HuH-7.5 (cell line): ENCODE measurements at places on chromosomes 6 and 20.

GRCh38 chr6:126983779-126984178 lies 134.7 kb upstream of the RSPO3 start:
- DNase-seq: no peak

DNA sequence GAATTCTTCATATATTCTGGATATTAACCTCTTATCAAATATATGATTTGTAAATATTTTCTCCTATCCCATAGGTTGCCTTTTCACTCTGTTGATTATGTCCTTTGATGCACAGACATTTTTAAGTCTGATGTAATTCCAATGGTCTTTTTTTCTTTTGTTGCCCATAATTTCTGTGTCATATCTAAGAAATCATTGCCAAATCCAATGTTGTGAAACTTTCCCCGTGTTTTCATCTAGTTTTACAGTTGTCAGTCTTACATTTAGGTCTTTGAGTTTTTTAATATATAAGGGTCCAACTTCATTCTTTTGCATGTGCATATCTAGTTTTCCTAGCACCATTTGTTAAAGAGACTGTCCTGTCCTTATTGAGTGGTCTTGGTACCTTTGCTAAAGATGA lies 111.5 kb downstream of the SESN1 start:
- DNase-seq: no peak

DNA sequence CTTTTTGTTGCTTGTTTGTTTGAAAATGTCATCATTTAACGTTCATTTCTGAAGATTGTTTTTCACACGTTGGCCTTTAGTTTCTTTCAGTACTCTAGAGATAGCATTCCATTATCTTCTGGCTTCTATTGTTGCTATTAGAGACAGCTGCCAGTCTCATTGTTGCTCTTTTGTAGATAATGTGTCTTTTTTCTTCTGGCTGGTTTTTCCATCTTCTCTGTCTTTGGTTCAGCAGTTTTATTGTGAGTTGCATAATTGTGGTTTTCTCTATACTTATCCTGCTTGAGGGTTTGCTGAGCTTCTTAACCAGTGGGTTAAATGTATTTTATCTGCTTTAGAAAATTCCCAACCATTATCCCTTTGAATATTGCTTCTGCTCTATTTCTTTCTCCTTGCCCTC lies 23.2 kb upstream of the AIG1 start:
- DNase-seq: no peak

DNA sequence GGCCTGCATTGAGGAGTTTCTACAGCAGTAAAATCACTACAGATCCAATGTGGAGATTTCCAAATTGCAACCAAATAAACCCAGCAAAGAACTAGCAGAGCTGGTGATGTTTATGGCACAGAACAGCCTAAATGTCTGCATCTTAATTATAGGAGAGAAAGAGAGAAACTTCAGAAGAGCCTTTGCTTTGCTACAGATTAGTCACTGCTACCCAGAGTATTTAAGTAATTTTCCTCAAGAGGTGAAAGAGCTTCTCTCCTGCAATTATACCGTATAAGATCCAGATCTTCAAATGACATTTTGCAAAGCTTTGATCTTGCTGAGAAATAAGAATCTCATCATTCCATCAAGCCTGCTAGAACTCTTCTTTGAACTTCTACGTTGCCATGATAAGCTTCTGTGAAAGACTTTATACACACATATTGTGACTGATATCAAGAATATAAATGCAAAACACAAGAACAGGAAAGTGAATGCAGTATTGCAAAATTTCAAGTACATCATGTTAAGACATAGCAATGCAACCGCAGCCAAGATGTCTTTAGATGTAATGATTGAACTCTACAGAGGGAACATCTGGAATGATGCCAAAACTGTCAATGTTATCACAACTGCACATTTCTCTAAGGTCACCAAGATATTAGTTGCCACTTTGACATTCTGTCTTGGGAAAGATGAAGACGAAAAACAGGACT lies 48.0 kb downstream of the MKKS start:
- no peak for DNase-seq

DNA sequence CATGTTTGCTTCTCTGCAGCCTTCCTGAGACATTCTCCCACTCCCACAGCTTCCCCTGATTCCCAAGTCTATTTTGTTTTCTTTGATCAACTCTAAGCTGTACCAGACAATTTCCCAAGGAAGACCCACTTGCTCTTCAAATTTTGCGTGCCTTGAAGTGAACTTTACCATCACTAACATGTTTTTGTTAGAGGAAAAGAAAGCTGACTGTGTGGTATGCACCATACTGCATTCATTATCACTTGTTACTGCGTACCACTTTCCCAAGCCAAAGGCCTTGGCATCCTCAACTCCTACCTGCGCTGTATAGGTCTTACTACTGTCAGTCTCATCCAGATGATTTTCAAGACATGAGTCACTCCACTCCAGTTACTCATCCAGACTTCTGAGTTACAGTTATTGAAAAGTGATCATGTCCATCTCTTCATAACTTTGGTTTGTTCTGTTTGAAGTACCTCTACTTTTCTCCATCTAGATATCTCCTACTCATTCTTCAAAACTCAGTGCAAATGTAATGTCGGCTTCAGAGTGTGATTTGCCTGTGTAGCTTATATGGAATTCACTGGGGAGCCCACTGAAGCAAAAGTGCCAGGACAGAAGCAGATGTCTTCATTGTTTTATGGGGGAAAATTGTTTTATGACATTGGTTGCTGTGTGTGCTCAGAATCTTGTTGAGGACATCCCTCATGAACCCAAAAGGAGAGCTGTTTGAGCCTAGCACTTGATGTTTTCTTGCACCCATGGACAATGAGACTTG lies 5.2 kb downstream of the RPS12 start:
- no peak for DNase-seq

DNA sequence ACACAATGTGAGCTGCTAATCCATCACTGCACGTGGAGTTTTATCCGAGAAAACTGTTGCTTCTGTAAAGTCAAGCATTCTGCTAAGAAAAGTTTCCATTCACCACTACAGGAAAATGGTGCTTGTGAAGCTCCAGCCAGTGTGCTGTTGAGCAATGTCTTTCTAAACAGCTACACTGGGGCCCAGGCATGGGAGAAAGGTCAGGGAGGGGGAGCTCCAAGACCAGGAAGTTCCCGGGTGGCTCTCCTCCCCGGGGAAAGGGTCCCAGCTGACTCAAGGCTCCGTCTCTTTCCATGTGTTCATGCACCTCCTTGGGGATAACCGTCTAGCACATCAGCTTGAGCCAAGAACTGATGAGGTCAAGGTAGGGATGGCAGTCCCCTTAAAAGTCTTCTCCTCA lies 20.5 kb downstream of the RPP40 start:
- DNase-seq: no peak

GRCh38 chr20:14434384-14435136 lies 97.1 kb upstream of the FLRT3 start:
- no peak for DNase-seq

- no peak for DNase-seq
Observed at GRCh38 chr6:68958327-68958726, 323.2 kb downstream of the ADGRB3 start.

DNA sequence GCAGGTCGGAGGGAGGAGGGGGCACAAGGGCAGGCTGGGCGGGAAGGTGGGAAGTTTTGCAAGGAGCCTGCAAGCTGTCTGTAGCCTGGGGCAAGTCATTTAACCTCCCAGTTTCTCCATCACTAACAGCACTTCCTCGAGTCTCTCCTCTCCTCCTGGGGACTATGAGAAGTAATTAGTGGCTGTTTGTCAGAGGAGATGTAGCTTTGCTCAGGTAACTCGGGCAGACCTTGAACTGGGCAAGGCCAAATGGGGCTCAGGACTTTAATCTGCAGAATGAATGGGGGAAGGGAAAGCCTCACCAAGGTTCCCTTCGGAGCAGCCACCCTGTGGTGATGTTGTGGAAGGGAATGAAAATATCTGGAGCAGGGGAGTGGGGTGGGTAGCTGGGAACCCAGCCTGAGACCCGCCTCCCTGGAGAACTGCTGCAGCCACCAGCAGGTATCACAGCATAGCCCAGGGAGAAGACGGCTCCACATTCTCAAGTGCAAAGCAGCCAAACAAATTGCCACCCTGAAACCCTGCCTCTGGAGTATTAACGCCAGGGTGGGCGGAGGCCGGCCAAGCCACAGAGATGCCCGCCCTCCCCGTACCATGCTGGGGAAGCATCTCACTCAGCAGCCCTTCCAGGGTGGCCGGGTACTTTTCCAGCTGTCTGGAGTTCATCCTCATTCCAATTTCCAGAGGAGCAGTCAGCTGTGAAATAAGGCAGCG lies 6.1 kb upstream of the LEMD2 start:
- peak; percentile 34 for DNase-seq

DNA sequence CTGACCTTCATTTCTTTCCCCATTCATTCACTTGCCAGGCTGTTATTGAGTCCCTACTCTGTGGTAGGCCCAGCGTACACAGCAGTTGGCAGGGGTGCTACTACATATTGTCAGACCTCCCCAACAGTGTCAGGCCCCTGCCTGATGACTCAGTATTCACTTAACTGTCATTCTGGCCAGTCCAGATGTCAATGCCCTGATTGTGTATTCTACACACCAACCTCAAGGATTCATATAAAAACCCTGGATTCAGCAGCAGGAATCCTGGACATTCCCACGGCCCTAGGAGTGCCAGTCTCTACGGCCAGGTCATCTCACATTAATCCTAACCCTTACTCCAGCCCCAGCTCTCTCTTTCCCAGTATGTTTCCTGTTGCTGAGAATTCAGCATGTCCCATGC lies 151.5 kb downstream of the TASP1 start:
- DNase-seq: no peak

- no peak for DNase-seq
Observed at GRCh38 chr6:167984144-167984719, 13.2 kb upstream of the KIF25 start.

DNA sequence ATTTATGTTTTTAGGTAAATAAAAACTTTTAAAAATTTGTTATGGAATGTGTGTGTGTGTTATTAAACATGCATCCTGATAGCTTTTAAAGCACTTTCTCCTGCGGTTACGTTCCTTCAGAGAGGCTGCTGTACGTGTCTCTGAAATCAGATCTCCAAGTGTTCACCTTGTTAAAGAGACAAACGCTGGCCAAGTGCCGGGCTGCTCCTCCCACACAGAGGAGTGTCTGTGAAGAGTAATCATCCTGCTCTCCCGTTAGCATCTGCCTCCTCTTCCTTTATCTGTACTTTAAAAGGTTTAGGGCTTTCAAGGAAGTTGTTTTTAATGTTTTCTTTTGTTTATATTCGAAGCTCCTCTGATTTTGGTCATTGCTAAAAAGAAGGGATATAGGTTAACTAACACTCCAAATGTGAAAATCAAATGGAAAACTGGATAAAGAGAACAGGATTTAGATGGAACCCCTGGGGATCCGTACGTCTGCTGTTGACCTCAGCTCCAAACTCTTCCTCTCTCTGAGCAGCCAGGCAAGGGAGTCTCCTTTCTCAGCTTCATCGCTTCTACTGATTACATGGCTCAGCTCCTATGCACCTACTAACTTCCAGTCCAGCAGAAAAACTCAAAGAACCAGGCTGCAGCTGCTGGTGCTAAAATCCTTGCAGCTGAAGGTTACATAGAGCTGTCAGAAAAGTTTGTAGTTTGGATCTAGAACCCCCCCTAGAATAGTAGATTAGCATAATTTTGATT lies 20.0 kb downstream of the IRF4 start:
- no peak for DNase-seq

DNA sequence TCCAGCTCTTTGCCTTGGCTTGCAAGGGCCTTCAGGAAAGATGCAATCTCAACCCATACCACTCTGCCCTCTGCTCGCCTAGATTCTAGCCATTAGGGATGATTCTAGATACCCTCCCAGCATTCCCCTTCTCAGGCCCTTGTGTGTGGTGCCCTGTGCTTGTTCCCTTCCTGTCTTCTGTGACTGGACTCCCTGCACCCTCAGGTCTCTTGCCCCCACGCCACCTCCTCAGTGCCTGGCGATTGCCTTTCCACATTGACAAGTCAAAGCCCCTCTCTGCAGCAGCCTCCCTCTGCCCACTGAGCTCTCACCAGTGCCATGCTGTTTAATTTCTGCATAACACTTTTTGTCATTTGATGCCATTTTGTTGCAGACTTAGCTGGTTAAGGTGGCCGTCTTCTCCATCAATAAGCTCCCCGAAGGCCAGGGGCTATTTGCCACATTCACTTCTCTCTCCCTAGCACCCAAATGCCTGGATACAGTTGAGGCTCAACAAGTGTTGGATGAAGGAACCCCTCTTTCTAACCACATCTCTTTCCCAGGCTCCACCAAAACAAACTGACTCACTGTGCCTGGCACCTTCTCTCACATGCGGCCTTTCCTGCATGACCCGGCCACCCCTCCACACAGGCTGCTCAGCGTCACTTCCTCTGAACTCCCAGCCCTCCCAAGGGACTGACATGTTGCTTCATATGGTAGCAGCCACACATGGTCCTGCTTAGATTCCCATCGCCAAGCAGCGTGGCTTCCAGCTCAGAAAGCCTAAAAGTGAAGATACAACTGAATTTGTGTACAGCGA lies 4.6 kb upstream of the TXNDC5 start:
- DNase-seq: no peak

GRCh38 chr20:53778736-53779135 lies 185.1 kb upstream of the ZNF217 start:
- no peak for DNase-seq

GRCh38 chr6:119385994-119386393 lies 36.4 kb upstream of the MAN1A1 start:
- no peak for DNase-seq

DNA sequence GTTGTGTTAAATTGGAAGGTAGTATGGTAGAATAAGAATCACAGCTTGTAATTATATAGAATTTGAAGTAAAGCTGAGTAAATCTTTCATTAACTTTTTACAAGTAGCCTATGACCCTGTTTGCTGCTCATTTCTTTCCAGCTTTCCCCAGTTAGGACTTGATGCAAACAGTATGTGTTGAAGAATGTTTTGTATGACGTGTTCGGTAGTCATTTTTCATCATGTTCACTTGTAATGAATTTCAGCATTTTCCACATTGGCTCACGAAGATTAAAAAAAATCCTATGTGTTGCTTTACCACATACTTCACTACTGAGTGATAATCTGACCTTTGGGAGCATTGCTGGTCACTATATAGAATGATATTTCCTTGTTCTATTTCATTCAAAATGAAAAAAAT lies 162.4 kb downstream of the CDKAL1 start:
- no peak for DNase-seq

DNA sequence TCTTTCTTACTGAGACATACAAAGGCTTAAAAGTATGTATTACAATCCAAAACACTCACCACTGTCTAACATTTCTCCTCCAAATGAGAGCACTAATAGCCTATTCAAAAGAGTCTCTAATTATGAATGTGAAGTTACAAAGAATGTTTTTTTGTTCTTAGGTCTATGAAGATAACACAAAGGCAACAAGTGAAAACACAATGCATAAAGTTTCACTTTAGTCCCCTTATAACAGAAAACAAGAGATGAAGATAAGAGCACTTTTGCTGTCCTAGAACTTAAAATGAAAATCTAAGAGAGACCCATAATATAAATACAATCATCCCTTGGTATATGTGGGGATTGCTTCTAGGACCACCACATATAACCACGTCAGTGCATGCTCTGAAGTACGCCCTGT lies 25.6 kb downstream of the ITCH start:
- DNase-seq: no peak
